ENCODE measurements at places on chromosomes 6 and 20.
A peak's percentile ranks its signal among the peaks of the same experiment; 100 is the strongest.

DNA sequence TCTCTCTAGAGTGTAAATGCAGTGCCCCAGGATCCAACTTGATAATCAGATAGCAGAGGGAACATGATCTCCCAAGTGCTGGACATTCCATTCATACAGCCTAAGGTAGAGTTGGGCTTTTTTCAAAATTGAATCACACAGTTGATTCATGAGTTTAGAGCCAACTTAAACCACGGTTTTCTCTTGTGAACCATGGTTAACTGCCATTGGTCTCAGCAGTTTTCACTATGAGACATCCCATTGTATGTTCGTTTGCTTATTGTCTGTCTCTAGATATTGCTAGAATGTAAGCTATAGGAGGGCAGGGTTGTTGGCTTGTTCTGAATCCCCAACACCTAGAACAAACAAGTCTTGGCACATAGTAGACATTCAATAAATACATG lies 37.2 kb upstream of the TAF8 start:
- peak; percentile 18 for DNase-seq

- DNase-seq, result no peak
These were observed 154.6 kb upstream of the SOX4 start for GRCh38 chr6:21438986-21439352.

- DNase-seq, result no peak
These were observed 293.5 kb downstream of the ADGB start for GRCh38 chr6:146892283-146892612.

- peak; percentile 48 for DNase-seq
These were observed 17.9 kb upstream of the RUNX2 start for GRCh38 chr6:45310118-45310788.

DNA sequence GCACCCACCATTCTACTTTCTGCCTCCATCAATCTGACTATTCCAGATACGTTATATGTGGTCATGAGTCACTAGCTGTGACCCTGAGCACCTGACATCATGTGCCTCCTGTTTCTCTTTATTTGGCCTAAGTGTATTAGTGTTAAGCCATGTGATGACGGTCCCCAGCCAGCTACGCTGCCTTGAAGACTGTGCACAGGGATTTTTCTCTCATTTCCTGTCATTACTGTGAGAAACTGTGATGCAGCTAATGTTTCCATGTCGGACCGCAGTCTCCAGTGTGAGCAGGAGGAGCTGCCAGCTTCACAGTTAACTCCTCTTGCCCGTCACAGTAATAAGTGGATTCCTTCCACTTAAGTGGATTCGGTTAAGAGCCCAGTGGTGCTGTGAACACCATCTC lies 9.9 kb upstream of the SPATS1 start:
- no peak for DNase-seq

DNA sequence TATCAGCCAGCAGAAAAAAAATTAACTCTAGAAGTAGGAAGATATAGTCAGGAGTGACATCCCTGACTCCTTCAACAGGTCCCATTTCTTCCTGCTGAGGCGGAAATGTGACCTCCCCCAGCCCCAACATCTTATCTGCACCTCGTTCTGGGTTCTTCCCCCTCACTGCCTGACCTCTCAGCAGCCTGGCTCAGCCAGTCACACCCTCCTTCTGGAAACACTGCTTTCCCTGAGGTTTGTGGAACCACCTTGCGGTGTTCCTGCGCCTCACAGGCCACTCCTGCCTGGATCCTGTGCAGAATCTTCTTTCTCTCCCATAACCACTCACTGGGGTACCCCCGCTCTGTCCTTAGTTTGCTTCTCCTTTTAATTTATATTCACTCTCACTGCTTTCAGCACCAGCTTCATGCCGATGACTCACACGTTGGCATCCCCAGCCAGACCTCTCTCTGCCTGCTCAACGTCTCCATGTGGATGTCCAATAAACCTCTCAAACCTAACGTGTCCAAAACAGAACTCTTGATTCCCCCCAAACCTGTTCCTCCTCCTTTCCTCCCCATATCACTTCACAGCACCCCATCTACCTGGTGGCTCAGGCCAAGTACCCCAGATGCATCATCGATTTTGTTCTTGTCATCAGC lies 222.8 kb upstream of the PLN start:
- DNase-seq, result no peak

DNA sequence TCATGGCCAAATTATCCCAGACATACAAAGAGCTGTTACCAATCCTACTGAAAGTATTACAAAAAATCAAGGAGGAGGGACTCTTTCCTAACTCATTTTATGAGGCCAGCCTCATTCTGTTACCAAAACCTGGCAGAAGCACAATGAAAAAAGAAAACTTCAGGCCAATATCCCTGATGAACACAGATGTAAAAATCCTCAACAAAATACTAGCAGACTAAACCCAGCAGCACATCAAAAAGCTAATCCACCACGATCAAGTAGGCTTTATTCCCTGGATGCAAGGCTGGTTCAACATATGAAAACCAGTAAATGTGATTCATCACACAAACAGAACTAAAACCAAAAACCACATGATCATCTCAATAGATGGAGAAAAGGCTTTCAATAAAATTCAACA lies 109.2 kb downstream of the C6orf118 start:
- DNase-seq, result no peak

DNA sequence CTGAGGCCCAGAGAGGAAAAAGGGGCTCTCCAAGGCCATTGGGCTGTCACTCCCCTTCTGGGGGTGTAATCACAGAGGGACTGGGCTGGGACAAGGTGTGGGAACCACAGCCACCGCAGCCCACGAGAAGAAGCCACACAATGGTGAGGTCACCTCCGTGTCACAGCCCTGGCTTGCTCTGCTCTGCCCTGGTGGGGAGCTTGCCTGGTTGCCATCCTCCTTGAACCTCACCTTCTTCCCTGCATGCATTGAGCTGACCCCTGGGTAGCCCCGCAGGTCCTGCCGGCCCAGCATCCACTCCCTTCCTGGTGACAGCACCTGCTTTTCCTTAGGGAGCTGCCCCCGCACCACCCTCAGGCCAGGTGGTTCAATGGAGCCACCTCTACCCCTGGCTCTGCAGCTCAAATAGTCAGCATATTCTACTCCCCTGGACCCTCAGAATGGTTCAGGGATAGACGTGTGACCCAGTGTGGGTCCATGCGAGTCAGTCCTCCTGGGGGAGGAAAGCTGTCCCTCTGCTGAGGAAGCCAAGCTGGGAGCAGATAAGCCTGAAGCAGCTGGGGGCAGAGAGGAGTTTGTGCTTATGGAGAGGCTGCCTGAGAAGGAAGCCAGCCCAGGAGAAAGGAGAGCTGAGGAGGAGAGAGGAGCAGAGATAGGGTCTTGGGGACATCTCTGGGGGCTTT lies 21.3 kb downstream of the RBM38 start:
- no peak for DNase-seq

- no peak for DNase-seq
These were observed 75.1 kb downstream of the PPP1R3G start for GRCh38 chr6:5160206-5160605.

- no peak for DNase-seq
These were observed 37.5 kb upstream of the FRMD1 start for GRCh38 chr6:168116438-168116974.
